Stimulated activated CD4-positive, alpha-beta T cell treated with anti-CD3 and anti-CD28 coated beads, Interleukin-1b, Interleukin-23, amount 100 ng/mL, for 24 hours (primary cell): ENCODE measurements at places on chromosomes 12 and 14.
A peak's percentile ranks its signal among the peaks of the same experiment; 100 is the strongest.

GRCh38 chr14:104404922-104405321, 174.6 kb upstream of the C14orf180 start:
- no peak for DNase-seq

DNA sequence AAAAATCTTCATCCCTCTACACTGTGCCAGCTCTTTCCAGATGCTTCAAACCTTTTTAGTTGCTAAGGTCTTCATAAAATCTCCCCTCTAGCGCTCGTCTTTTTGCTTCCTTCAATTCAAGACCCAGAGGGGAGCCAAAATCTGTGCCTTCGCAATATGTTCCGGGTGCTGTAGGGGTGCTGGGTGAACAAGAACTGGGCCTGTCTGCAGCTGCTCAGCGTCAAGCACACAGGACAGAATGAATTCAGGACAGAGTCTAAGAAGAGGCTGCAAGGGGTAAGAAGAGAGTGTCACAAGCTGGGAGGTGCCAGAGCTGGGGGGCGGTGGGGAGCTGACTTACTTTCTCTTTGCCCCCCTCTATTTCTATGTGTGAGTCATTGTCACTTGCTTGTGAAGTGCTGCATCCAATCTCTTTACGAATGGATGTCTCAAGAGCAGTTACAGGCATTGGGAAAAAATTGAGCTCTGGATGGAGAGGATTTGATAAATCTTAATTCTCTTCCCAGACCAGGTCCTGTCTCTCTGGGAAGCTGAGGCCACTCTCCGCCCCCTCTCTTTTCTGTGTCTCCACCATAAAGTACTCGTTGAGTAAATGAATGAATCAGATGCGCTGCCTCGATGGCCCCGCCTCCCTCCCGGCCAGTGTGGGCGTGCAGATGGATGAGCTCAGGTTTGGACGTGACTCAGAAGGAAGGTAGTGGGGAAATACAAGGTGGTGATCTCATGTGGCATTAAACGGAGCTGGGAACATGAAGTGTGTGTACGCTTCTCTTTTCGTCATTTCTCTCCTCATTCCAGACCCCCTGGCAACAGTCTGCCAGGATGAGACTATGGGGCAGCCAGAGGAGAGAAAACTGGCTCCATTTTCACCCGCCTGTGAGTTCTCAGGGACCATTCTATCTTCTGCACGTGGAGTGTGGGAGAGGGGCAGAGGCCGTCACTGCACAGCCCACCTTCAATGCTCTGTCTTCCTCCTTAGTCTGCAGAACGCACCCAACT, 91.3 kb downstream of the TSPAN9 start:
- DNase-seq: no peak

- no peak for DNase-seq
These were observed 150.4 kb downstream of the KSR2 start for GRCh38 chr12:117818400-117818799.

- DNase-seq: no peak
These were observed 39.7 kb upstream of the GZMB start for GRCh38 chr14:24673534-24674203.

DNA sequence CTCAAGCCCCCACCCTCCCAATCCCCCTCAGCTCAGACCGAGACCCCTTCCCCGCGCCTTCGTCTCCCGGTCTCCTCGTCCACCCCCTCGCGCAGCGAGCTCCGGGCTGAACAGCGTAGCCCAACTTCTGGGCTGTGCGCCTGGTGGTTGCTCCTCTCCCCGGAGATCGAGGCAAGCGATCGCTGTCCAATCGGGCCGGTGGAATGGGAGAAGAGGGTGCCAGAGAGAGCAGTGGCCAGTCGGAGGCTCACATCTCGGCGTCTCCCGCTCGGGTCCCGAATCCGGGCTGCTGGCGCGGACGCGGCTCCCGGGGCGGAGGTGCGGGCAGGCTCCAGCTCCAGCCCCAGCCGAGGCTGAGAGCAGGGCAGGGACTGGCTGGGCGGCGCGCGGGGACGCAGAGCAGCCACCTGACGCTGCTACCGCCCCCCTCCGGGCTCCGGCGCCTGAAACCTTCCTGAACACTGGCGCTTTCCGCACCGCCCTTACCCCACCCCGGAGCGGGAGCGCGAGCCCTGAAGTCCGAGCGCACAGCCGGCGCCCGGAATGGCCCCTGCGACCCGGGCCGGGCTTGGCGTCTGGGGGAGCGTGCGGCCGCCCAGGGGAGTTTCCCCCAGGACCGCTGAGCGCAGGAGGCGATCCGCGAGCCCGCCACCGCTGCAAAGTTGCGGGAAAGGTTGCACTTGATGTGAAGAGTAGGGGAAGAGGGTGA, 508 bp upstream of the KCNH5 start:
- DNase-seq: no peak

DNA sequence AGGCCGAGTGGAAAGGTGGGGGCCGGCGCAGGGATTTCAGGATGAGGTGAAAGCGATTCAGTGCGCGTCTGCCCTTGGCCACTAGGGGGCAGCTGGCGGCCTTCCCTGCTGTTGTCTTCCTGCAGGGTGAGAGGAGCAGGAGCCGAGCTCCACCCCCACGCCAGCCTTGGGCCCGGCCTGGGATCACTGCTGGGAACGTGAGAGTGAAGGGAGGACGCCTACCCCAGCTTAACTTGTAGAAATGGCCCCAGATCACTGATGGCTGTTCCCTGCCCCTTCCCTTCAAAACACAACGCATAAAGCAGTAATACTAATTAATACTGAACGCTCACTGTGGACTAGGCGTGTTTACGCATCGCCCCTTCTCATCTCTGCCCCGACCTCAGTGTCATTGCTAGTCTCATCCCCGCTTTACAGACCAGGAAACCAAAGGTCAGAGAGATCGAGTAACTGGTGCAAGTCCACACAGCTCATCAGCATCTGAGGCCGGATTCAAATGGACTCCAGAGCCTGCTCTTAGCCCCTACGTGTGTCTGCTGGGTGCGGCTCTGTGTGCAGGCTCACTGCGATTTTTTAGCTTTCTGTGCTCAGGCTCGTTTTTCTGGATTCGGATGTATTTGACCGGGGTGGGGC, 24.3 kb downstream of the MVK start:
- peak; percentile 33 for DNase-seq

DNA sequence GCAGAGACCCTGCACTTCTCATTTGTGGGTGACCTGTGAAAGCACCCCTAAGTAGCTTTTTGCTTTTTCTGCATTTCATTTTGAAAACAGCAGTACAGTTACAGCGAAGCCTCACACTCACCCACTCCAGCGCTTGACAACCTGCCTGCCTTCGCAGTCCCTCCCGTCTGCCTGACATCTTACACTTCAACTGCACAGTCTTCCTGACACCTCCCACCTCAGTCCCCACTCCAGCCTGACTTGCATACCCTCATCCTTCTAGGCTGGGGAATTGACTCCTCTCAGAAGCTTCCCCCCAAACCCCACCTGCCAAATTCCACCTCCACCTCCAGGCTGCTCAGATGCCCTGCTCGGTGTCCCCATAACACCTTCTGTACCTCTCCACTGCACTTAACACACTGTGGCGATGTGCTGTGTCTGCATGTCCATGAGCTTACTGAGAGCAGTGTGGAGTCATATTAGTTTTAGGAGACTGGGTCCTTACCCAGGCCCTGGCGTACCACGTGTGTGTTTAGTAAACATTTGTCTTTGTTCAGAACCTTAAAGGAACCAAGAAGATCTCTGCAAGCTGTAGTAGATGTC, 159.4 kb downstream of the PRKCH start:
- DNase-seq: no peak

DNA sequence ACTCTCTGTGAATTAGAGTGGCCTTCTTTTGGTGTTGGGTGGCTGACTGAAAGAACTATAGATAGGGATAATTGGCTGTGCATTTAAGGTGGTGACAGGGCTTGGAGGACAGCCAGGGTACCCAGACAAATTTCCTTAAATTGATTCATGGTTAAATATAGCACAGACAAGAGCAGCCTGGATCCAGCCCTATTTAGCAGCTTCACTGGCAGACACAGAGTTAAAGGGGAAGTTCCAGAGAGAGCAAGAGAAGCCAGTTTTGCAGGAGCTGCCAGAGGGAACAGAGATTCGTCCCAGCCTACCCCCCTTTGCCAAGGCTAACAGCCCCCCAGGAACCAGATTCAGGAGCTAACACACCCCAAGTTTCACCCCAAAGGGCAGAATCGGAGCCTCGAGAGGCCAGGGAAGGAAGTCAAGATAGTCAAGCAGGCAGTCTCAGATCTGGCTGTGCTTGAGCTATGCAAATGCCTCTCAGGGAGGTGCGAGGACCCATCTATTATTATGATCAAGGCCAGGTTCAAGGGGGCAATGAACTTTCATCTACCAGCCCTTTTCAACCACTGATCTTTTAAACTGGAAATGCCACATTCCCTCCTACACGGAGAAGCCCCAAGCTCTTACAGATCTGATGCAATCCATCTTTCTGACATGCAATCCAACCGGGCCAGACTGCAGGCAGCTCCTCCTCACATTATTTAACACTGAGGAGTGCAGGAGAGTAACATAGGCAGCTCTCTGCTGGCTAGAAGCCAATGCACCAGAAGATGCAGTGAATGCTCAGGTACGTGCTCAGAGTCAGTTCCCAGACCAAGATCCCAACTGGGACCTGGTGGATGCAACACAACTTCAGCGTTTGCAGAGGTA, 58.2 kb downstream of the DHRS2 start:
- no peak for DNase-seq

GRCh38 chr12:73514672-73515071, 1023.0 kb upstream of the ATXN7L3B start:
- no peak for DNase-seq

DNA sequence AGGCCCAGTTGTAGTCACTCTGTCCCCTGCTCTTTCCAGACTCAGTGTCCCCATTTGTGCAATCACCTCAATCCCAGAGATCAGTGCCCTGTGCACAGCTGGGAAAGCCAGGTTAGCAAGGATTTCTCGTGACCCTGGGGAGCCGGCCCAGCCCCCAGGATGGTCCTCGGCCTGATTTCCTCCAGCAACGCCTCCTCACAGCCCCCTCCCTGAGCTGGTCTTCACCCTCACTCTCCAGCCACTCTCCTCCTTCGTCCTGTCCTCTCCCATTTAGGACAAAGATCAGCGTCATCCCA, 194.8 kb upstream of the C14orf180 start:
- no peak for DNase-seq

DNA sequence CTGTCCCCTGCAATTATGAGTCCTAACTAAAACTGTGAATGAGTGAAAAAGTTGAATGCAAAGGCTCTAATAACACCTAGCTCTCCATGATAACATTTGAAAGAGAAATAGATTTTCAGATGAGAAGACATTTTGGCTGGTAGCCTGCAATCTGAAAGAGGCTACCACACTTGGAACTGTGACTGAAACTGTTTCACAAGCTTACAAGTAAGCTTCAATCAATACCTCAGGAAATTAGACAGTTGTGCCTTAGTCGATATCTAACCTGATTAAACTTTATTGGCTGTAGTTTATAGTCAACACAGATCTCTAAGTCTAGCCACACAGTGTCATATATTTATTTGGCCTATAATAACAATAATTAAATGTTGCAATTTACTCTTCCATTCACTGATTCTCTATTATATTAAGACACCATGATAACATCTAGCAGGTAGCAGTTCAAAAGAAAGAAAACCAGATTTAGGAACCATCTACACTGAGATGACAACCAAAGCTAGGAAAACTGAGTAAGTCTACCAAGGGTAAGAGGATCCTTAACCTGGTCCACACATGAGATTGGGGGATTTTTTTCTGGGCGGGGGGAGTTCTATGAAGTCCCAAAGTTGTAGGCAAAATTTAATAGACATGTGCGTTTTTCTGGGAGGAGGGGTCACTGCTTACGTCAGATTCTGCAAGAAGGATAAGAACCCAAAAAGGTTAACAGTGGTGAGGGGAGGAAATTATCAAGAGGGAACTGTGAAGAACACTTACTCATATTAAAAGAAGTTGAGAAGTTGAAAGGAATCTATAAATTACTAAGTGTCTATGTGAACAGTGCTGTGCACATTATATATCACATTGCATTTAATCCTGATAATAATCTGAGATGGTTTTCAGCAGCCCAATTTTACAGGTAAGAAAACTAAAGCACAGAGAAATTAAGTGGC, 65.8 kb downstream of the NUMB start:
- no peak for DNase-seq

GRCh38 chr14:78455896-78456435, 285.8 kb downstream of the NRXN3 start:
- no peak for DNase-seq
